Femur (tissue), 1 donor: ENCODE measurements at places on chromosomes 1 and 21.

DNA sequence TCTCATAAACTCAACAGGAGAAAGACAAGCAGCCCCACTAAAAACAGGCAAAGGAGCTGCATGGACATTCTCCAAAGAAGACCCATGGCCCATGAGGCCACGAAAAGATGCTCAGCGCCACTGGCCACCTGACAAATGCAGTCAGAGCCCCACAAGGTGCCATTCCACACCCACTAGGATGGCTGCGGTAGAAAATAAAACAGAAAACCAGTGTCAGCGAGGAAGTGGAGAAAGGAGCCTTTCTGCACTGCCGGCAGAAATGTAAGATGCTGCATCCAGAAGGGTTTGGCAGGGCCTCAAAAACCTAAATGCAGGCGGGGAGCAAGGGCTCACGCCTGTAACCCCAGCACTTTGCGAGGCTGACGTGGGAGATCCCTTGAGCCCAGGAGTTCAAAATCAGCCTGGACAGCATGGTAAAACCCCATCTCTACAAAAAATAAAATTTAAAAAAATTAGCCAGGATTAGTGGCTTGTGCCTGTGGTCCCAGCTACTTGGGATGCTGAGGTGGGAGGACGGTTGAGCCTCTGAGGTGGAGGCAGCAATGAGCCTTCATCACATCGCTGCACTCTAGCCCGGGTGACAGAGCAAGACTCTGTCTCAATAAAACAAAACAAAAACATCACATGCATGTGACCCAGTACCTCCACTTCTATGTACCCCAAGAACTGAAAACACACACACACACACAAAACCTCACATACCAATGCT is 4.2 kb downstream of the WNT9A start:
- peak; percentile 22 for DNase-seq

DNA sequence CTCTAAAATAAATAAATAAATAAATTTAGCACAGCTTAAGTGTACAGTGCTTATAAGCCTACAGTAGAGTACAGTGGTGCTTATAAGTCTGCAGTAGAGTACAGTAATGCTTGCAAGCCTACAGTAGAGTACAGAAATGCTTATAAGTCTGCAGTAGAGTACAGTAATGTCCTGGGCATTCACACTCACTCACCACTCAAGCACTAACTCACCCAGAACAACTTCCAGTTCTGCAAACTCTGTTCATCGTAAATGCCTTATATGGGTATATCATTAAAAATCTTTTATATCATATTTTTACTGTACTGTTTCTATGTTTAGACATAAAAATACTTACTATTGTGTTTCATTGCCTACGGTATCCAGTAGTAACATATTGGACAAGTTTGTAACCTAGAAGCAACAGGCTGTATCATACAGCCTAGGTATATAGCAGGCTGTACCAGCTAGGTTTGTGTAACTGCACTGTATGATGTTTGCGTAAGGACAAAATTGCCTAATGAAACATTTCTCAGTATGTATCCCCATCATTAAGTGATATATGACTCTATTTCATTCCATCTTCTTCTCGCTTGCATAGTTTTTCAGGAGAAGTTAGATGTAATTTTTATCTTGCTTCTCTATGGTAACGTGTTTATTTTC is 14.0 kb upstream of the S100B start:
- DNase-seq = no peak

DNA sequence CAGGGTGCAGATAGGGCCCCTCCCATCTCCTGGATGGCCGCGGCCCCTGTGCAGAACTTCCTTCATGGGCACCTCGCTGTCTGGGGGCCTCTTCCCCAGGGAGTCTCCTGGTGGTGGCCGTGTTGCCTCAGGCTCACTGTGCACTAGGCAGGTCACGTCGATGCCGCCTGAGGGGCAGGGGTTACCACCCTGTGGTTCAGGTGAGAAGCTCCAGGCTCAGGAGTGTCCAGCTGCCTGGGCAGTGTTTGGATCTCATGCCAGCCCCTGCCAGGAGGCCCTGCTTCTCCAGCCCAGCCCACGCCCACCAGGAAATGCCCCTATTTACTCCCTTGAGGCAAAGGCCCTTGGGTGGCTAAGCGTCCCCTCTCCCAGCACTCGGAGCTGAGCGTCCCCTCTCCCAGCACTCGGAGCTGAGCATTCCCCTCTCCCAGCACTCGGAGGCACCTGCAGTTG is 2.1 kb downstream of the ITGB2 start:
- DNase-seq = no peak

DNA sequence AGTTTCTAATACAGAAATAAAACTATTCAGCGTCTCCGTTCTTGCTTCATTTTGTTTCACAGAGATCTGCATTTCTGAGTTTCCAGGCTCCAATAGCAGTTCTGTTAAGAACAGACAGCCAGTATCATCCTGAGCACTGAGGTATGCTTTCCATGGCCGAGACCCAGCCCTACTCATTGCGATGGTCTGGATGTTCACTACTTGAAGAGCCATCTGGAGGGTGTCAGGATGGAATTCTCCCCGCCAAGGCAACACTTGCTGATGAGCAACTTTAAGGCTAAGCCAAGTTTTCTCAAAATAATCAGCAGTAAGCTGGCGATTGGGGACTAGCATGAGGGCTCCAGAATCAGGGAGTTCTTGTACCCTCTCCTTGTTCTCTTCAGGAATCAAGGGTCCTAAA is 7.7 kb upstream of the BCL2L15 start:
- DNase-seq = no peak

DNA sequence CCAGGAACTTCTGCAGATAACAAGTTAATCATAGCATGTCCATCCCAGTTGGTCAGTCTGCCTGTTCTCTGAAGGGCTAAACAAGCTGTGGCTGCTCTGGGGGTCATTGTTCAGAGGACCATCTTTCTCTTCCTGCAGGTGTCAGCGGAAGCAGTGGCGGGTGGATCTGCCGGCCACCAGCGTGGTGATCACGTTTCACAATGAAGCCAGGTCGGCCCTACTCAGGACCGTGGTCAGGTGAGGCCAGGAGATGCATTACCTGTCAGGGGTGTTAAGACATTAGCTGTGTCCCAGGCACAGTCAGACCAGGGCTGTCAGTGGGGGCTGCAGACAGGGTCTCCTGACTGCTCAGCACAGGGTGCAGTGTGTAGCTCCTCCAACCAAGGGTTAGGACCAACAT is 168.8 kb downstream of the GALNT2 start:
- DNase-seq = no peak

- DNase-seq = no peak
Observed at GRCh38 chr21:38386967-38387366, 111.3 kb downstream of the ERG start.

- no peak for DNase-seq
Observed at GRCh38 chr1:8813991-8814390, 3.4 kb downstream of the RERE start.

- DNase-seq = no peak
Observed at GRCh38 chr1:97806326-97806725, 114.5 kb downstream of the DPYD start.

- no peak for DNase-seq
Observed at GRCh38 chr1:228420968-228421826, 4.5 kb upstream of the TRIM17 start.

DNA sequence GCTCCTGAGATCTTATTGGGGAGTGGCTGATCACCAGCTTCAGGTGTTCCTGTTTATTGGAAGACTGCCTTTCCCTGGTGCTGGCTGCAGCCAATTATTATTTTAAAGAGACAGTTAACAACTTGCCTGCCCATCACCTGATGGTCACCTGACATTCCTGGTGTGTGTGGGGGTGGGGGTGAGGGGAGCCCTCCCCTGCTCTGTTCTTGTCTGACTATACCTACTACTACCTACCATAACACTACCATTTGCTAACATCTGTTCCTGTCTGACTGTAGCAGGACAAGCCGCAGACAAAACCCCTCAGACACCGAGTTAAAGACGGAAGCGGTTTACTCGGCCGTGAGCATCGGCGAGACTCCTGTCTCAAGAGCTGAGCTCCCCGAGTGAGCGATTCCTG is 54.9 kb upstream of the NBPF3 start:
- DNase-seq = no peak

DNA sequence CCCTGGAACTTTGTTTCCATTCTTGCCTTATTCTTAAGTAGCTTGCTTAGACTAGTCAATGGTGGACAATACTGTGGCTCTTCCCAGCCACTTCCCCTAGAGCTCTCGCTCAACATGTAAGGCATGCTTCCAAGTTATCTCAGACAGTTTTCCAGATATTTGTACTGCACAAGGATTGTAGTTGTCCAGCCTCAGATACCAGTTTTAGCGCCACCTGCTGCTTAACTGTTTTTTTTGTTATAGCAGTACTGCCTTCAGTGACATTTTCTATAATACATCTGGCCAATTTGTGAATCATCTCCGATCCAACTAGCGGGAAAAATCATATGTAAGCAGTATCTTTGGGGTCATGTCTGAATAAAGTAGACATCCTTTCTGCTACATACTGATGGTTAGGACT is 346.7 kb upstream of the ADGRL4 start:
- no peak for DNase-seq
